Ovary (tissue), 10 donors: ENCODE measurements at places on chromosomes 7 and 10. TPM values are rescaled to one million over a fixed set of nuclear protein-coding genes. Genes with fewer than 3 reads are reported as not detected.

DNA sequence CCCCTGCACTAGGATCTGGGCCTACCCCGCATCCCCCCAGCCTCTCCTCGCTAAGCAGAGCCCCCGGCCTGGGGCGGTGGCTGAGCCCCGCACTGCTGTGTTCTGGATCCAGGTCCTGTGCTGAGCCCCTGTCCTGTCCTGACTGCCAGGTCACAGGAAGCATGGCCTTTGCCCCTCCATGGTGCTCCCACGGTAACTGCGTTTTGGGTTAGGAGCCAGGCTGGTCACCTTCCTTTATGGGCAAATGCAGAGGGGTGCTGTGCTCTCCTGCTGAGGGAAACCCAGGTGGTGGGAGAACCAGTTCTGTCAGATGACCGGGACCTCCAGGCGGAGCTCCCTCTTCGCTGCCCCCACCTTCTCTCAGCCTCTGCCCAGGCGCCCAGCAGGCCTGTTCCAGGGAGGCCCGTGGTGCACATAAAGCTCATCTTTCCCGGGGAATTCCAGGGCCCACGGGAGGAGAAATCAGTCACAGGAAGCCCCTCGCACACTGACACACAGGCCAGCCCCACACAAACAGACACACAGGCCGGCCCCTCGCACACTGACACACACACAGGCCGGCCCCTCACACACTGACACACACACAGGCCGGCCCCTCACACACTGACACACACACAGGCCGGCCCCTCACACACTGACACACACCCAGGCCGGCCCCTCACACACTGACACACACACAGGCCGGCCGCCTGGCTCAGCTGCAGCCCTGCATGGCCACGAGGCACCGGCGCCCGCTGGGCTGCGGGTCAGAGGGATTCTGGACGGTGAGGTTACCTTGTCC, 75.6 kb downstream of the CFAP46 start:
- H3K4me3 ChIP-seq = no peak overlapping the region
- no peaks in the 10 kb centered on the region for H3K36me3 ChIP-seq
- no peaks in the 10 kb centered on the region for H3K27me3 ChIP-seq

DNA sequence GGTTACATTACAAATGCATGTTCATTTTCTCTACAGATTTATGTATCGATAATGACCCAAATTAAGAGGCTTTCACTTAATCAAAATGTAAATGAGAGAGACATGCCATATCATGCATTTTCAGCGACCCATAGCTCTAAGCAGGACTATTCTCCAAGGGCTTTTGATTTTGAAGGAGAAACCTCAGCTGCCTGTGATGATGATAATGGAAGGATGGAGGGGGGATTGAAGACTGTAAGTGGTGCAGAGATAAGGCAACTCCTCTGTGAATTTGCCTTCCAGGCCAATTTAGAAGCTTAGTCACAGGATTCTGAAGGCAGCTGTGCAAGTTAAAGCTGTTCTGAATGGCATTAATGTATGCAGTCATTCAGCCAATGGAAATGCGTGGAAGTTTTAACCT, 8.3 kb downstream of the VSTM2A start:
- H3K36me3 ChIP-seq = no peaks in the 10 kb centered on the region
- no peak overlapping the region for H3K4me3 ChIP-seq
- no peaks in the 10 kb centered on the region for H3K4me1 ChIP-seq
- no peaks in the 10 kb centered on the region for H3K27me3 ChIP-seq
- no peak for DNase-seq
- H3K27ac ChIP-seq = no peak overlapping the region

- no peak overlapping the region for H3K4me3 ChIP-seq
- H3K27ac ChIP-seq = no peak overlapping the region
- H3K36me3 ChIP-seq = no peaks in the 10 kb centered on the region
- DNase-seq = no peak
Observed at GRCh38 chr7:157044147-157044687, 33.8 kb upstream of the MNX1 start.

GRCh38 chr10:132668048-132668394, 117.9 kb downstream of the NKX6-2 start:
- H3K27me3 ChIP-seq = no peaks in the 10 kb centered on the region
- no peaks in the 10 kb centered on the region for H3K4me1 ChIP-seq
- no peak overlapping the region for H3K27ac ChIP-seq
- H3K4me3 ChIP-seq = no peak overlapping the region

DNA sequence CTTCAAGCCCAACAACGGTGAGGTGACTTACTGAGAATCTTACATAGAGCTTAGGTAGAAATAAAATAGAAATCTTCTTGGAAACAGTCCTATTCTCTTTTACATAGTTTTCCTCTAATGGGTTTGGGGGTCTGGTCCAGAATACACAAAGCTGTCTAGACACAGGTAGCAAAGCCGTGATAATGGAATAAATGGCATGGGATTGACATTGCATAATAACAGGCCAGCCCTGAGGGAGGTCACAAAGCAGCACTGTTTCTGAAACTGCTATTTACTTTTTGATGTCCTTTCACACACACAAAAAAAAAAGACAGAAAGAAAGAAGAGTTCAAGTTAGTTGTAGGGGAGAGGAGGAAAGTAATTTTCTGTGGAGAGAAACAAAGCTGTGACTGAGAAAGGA, 364.8 kb upstream of the SORCS1 start:
- DNase-seq = no peak
- no peaks in the 10 kb centered on the region for H3K4me1 ChIP-seq
- no peaks in the 10 kb centered on the region for H3K27me3 ChIP-seq
- H3K4me3 ChIP-seq = no peak overlapping the region
- no peak overlapping the region for H3K27ac ChIP-seq

DNA sequence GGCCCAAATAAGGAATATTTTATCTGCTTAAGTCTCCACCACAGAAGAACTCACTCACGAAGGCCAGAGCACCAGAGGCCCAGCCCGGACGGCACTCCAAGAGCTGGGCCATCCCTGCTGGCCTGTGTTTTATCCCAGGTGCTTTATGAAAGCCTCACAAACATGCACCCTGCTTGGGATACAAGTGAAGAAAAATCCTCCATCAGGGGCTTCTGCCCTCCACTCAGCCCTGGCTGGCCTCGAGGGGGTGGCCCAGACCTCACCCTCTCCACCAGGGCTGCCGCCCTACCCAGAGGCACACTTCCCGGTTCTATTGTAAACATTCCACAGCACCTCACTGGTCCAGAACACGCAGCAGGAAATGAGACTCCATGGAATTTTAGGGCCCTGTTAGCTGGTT, 19.8 kb upstream of the DNAAF5 start:
- no peaks in the 10 kb centered on the region for H3K27me3 ChIP-seq
- no peak for DNase-seq
- no peak overlapping the region for H3K4me3 ChIP-seq
- H3K27ac ChIP-seq = no peak overlapping the region
- peaks cover 6% of the 10 kb centered on the region for H3K4me1 ChIP-seq
- no peaks in the 10 kb centered on the region for H3K36me3 ChIP-seq

DNA sequence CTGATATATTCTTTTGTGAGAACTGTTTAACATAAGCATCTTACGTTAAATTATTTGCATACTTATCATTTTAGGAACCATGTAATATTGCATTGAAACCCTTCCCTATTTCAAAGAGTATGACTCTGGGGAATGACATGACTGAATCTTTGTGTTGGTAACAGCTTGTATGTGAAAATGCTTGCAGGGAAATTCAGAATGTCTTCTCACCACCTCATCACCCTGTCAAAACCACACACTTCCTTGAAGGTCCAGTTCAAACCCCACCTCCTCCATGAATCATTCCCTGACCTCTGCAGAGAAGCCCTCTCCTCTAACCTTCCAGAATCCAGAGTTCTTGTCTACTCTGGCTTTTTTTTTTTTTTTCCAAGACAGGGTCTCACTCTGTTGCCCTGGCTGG, 26.3 kb upstream of the NKX2-3 start:
- no peak overlapping the region for H3K27ac ChIP-seq
- H3K36me3 ChIP-seq = no peaks in the 10 kb centered on the region
- H3K4me1 ChIP-seq = no peaks in the 10 kb centered on the region
- no peak for DNase-seq
- no peak overlapping the region for H3K4me3 ChIP-seq
- no peaks in the 10 kb centered on the region for H3K27me3 ChIP-seq

- no peak for DNase-seq
- H3K27me3 ChIP-seq = no peaks in the 10 kb centered on the region
- no peak overlapping the region for H3K27ac ChIP-seq
- no peaks in the 10 kb centered on the region for H3K36me3 ChIP-seq
Observed at GRCh38 chr7:12256090-12256489, 45.0 kb downstream of the TMEM106B start.

DNA sequence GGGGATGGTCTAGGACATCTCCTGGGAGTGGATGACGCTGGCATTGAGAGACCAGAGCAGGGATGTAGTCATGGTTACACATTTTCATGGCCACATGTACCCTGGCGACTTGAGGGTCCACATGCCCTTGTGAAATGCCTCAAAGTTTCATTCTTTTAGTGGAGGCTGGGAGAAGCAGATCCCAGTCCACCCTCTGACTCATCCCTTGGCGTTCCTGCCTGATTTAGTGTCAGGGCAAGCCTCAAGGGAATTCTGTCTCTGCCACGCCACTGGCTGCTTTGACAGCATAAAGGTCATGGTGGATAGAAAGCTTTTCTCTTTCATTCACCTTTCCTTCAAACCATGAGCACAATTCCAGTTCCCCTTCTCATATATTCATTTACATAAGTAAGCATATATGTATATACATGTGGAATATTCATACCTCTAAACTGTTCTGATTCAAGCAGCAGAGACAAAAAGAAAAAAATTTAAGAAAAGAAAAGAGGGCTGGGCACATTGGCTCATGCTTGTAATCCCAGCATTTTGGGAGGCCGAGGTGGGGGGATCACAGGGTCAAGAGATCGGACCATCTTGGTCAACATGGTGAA, 21.8 kb upstream of the KIF5B start:
- H3K4me1 ChIP-seq = no peaks in the 10 kb centered on the region
- no peak for DNase-seq
- no peaks in the 10 kb centered on the region for H3K27me3 ChIP-seq
- H3K36me3 ChIP-seq = no peaks in the 10 kb centered on the region
- no peak overlapping the region for H3K4me3 ChIP-seq

The TSPAN33 gene
- total RNA-seq = 5.7 TPM

The TFPI2 gene
- total RNA-seq = 22.9 TPM

The SORCS3 gene
- total RNA-seq = 1.1 TPM

The RBM20 gene
- total RNA-seq = 4.9 TPM

The GLI3 gene
- total RNA-seq = 50.5 TPM

The GPR158 gene
- not detected for total RNA-seq

The CCDC172 gene
- total RNA-seq = not detected
